Activated naive CD4-positive, alpha-beta T cell treated with anti-CD3 and anti-CD28 coated beads, Interleukin-2, amount 50 U/mL, for 72 hours (primary cell): ENCODE measurements at places on chromosomes 4 and X. TPM values are rescaled to one million over a fixed set of nuclear protein-coding genes. Genes with fewer than 3 reads are reported as not detected.
A peak's percentile ranks its signal among the peaks of the same experiment; 100 is the strongest.

The RAB39B gene
- 8.3 TPM for total RNA-seq

- DNase-seq = no peak
Measured at GRCh38 chr4:184067931-184068554, 149.6 kb downstream of the ENPP6 start.

DNA sequence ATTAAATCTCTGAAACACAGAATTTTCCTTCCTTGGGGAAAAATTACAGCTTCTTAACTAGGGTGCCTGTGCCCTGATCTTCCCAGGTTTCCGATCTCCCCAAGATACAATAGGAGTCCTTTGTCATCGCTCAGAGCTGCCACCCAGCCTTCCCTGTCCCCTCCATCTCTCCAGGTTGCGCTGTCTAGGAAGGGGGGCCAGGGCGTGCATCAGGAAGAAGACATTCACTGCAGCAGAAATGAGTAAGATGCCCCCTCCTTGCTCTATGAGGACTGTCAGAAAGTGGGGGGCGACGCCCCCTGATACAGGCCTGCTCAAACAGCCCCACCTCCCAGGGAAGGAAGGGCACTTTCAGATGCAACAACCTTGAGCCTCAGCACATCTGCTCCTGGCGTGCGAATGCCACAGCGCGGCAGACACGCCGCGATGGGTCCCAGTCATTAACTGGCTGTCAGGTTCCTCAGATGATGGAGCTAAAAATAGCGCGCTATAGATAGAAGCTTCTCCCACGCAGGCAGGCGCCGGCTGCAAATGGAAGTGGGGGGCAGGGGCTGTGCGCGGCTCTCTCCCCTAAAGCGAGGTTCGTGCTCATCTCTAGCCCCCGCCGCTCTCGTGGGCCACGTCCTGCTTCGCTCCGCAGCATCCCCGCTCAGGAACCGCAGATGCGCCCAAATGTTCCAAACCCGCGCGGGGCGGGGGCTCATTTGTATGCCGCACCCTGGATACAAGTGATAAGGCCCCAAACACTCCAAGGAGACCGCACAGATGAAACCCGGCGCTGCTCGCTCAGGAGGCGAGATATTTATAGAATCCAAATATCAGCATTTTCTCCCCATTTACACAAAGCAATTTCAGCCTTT lies 57.6 kb upstream of the LGI2 start:
- peak; percentile 11 for DNase-seq

- no peak for DNase-seq
Measured at GRCh38 chr4:152678841-152679240, 956 bp downstream of the TMEM154 start.

- DNase-seq = no peak
Measured at GRCh38 chr4:19216476-19216875, 1035.2 kb upstream of the SLIT2 start.

DNA sequence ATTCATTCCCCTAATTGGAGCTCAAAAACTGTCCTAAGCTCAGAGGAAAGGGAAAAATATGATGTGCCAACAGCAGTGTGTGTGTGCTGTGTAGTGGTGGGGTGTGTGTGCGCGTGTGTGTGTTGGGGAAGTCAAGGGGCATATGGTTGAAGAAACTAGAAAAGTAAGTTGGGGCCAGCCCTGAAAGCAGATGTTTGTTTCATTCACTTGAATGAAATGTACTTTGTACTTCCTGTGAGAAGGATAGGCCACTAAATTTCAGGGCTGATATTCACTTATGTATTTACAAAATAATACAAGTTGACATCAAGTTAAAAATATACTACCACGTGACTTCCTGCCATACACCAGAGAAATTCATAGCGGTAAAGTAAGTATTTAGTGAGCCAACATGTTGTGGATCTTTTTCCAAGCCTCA lies 151.3 kb upstream of the JADE1 start:
- no peak for DNase-seq

DNA sequence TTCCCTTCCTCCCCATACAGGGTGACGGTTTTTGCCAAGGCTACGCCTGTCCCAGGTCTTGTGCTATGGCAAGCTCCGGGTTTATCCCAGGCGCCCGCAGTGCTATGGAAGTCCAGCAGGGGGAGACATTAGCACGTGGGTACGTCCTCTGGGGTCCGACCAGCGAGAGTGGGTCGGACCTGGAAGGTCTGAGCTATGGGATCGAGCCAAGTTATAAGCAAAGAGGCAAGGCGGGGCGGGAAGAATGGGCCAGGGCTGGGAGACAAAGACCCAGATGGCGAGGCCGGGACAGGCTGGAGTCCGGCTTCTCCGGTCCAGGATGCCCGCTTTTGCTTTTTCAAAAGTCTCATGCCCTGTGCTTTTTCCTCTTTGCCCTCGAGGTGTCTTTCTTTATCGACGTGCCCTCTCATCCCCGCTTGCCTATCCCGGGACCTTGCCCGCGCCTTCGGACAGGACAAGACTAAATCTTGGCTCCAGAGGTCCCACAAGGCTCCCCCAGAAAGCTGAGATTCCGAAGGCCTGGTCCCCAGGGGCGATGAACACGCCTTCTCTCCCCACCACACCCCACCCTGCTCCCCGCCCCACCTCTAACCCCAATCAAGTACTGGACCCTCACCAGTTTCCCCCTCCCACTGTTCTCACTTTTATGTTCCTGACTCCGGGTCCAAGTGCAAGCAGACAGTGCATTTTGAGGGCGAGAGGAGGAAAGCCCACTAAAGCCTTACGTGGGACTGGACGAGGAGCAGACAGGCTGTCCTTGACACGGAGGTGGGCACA lies 785 bp upstream of the EFNB1 start:
- DNase-seq = peak; percentile 79
